M059J (cell line): ENCODE measurements at places on chromosomes 7 and 10.

GRCh38 chr10:85611746-85612377 lies 754.7 kb downstream of the GRID1 start:
- no peak for DNase-seq

- peak; percentile 38 for DNase-seq
These were observed 2.2 kb upstream of the LRRC27 start for GRCh38 chr10:132329565-132330485.

DNA sequence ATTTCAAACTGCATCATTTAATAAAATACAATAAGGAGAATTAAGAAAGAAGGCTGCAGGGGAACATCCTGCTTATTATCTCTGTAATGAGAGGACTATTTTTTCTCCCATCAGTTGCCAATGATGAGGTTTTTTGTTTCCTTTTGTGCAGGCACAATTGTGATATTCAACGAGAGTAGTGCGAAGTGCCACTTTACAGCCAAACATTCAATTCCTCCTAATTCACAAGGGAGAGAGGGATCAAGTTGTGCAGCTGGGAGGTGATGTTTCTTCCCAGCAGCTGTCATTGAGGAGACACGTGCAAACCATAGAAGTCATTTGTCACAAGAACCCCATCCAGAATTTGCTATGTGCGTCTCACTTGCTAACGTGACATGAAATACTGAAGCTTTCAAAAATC lies 81.6 kb upstream of the ICA1 start:
- no peak for DNase-seq

- DNase-seq = no peak
These were observed 40.4 kb downstream of the INSIG1 start for GRCh38 chr7:155337946-155338631.

- DNase-seq = no peak
These were observed 138.3 kb downstream of the CCDC71L start for GRCh38 chr7:106522696-106523095.
